SK-MEL-5 (cell line): ENCODE measurements at places on chromosomes 12 and 14. TPM values are rescaled to one million over a fixed set of nuclear protein-coding genes. Genes with fewer than 3 reads are reported as not detected.
A peak's percentile ranks its signal among the peaks of the same experiment; 100 is the strongest.

GRCh38 chr14:52351233-52352060, 37.3 kb downstream of the PTGER2 start:
- DNase-seq: no peak

GRCh38 chr12:123149501-123150274, 1.2 kb downstream of the PITPNM2 start:
- no peak for DNase-seq

GARIN6 gene
- not detected in 2 replicates for total RNA-seq

- DNase-seq: no peak
Observed at GRCh38 chr14:44914849-44915248, 46.9 kb downstream of the KLHL28 start.

DNA sequence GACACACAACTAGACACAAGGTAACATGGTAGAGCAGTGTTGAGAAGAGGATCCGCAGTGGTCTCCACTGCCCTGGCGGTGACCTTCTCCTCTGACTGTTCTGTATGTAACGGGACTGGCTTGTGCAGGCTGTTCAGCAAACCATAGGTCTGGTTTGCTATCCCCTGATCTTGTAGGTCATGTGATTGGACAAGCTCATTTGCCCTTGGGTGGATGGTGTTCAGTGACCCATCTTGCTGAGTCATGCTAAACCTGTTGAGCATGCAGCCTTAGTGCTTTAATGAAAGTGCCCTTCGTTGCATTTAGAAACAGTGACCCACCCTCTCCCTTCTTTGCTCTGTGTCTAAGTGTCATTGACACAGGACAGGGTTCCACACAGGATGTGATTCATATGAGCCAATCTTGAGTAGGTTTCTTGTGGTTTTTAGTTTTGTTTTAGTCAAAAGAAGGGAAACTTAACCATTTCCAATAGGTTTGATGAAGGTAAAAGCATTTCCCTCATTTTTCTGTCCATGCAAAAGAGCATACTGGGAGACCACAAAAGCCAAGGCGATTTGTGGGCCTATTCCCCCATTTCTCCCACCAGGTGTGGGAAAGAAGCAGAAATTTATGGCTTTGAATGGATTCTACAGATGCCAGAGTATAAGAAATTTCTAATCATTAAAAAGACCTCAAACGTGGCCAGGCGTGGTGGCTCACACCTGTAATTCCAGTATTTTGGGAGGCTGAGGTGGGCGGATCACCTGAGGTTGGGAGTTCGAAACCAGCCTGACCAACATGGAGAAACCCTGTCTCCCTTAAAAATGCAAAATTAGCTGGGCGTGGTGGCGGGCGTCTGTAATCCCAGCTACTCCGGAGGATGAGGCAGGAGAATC, 32.6 kb upstream of the HIF1A start:
- DNase-seq: peak; percentile 35

SYNDIG1L gene
- total RNA-seq: not detected in 2 replicates

OTUB2 gene
- total RNA-seq: 3.5 and 4.4 TPM in 2 replicates

- DNase-seq: no peak
Observed at GRCh38 chr12:70556179-70556869, 80.9 kb downstream of the PTPRB start.

DNA sequence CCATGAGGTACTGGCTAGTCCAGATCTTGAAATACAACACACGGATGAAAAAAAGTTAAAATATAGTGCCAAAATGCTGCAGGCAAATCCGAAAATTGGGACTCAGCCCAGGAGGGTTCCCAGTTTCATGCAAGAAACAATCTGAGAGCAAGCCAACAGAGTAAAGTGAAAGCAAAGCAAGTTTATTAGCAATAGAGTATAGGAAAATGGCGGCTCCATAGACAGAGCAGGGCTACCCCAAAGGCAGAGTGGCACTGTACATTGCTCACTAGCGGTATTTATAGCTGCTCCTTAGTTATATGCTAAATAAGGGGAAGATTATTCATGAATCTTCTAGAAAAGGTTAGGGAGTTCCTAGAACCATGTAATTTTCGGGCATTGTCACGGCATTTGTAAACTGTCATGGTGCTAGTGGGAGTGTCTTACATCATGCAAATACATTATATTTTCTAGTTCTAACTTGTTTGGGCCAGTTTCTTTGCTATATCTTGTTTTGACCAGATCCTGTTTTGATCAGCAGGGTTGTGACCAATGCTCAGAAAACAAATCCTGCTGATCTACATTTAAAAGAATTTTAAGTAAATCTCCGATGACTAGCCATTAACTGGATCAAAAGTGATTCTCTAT, 29.1 kb downstream of the RECQL start:
- DNase-seq: no peak

PTPRQ gene
- total RNA-seq: 0.08 TPM in 1 of 2 replicates, not detected in the other

ADAMTS20 gene
- 0.18 and 0.24 TPM in 2 replicates for total RNA-seq

NID2 gene
- not detected in 2 replicates for total RNA-seq

GRCh38 chr14:90332271-90332584, 487 bp upstream of the NRDE2 start:
- no peak for DNase-seq

DLGAP5 gene
- total RNA-seq: 29.2 and 31.1 TPM in 2 replicates

CELA1 gene
- not detected in 2 replicates for total RNA-seq

- DNase-seq: no peak
Observed at GRCh38 chr14:21771671-21772070, 98.1 kb upstream of the OR4E1 start.

DNA sequence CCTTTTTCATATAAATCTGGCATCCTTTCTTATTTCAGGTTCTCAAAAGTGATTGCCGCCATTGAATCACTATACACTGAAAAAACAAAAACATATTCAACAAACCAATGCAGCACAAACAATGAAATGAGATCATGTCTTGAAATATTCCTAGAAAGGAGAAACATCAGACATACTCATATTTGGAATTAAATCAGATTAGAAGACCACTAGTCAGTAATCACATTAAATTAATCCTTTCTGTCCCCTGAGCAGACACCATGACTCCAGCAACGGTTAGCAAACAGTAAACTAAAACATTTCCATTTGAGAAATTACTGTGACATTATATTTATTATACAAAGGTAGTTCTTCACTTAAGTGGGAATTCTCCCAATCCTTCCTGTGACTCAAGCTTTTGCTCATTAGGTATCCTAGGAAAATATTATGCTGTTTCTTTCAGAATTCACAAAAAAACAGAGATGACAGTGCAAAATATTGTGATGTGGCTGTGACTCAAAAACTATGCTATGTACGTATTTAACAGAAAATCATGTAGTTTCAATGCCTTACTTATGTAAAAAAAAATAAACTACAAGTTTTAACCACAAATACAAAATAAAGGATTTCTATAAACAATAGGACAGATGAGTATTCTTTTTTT, 29.7 kb downstream of the CPNE8 start:
- no peak for DNase-seq

- peak; percentile 23 for DNase-seq
Observed at GRCh38 chr12:26721800-26722199, 111.2 kb downstream of the ITPR2 start.

DNAJC22 gene
- 11.9 and 13.2 TPM in 2 replicates for total RNA-seq

GRCh38 chr12:55693323-55694187, 14.1 kb downstream of the ITGA7 start:
- no peak for DNase-seq

- no peak for DNase-seq
Observed at GRCh38 chr12:130973109-130973508, 19.4 kb downstream of the ADGRD1 start.

- no peak for DNase-seq
Observed at GRCh38 chr14:76777721-76778120, 16.5 kb downstream of the VASH1 start.

ADAM20 gene
- 0.05 and 0.11 TPM in 2 replicates for total RNA-seq

G2E3 gene
- 16.8 and 19.2 TPM in 2 replicates for total RNA-seq

DNA sequence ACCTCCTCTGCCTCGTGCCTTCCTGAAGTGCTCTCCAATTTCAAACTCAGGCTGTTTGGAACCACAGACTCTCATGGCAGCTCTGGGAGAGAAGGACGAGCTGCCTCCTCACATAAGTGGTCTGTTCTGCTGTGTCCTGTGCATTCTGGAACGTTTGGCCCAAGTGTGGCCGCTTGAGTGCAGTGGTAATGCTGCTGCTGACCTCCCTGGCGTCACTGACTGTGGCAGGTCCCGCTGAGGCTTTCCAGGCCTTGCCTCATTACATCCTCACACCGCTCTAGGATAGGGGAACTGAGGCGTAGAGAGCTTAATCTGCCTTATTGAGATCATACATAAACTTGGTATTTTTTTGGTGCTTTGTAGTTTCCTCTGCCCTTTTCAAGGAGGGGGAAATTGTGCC, 14.2 kb downstream of the CCDC92 start:
- no peak for DNase-seq

GRCh38 chr14:105447651-105448640, 26.7 kb upstream of the CRIP2 start:
- DNase-seq: no peak

DNA sequence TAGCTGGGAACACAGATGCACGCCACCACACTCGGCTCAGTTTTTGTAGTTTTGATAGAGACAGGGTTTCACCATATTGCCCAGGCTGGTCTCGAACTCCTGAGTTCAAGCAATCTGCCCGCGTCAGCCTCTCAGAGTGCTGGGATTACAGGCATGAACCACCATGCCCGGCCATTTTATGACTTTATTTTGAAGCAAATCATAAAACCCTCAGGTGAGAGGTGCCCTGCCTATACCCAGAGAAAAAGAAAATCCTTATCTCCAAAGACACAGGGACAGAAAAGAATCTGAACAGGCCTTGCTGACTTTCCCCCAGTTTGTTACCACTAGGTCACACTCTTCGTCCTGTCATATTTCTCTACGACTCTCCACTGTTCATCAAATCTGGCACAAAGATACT, 48.8 kb downstream of the DAO start:
- DNase-seq: no peak
